ENCODE measurements at places on chromosomes 11 and 22. TPM values are rescaled to one million over a fixed set of nuclear protein-coding genes. Genes with fewer than 3 reads are reported as not detected.
A peak's percentile ranks its signal among the peaks of the same experiment; 100 is the strongest.

DNA sequence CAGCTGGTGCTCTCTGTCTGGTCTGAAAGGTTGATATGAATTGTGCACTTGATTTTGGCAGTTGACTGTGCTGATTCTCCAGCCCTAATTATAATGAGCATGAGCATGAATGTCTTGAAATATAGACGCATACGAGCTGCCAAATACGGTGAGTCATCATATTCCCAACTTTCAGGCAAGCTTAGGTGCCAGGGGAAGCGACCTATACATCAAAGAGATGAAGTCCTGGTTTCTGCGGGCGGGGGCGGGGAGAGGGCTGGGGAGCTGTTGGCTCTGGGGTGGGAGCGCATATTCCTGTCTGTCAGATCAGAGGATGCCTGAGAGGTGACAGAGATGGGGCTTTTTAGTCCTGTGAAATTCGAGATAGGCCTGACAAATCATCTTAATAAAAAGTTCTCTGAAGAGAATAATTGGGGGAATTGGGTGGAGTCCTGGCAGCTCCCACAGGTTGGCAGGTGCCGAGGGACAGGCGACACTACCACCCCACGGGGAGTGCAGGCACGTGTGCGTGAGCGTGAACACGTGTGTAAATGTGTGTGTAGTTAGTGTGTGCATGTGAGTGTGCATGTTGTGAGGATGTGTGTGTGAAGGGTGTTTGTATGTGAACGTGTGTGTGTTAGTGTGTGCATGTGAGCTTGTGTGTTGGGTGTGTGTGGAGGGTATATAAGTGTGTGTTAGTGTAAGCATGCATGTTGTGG lies 865.3 kb downstream of the TBC1D22A start:
- H3K4me1 ChIP-seq = no peaks in the 10 kb centered on the region
- DNase-seq = no peak
- no peaks in the 10 kb centered on the region for H3K36me3 ChIP-seq
- no peak overlapping the region for H3K4me3 ChIP-seq

- DNase-seq = no peak
- no peak overlapping the region for H3K4me3 ChIP-seq
- H3K4me1 ChIP-seq = no peaks in the 10 kb centered on the region
- H3K27me3 ChIP-seq = no peaks in the 10 kb centered on the region
These were observed 38.1 kb downstream of the FAM76B start for GRCh38 chr11:95751515-95751914.

GRCh38 chr22:41092847-41093411 lies 537 bp downstream of the EP300 start:
- H3K4me1 ChIP-seq = peaks cover 2% of the 10 kb centered on the region
- no peaks in the 10 kb centered on the region for H3K27me3 ChIP-seq
- peak overlapping the region; percentile 100 for H3K27ac ChIP-seq
- peak overlapping the region; percentile 89 for H3K4me3 ChIP-seq
- peak; percentile 41 for DNase-seq

The APOL5 gene
- polyA plus RNA-seq = not detected

The PPP2R1B gene
- polyA plus RNA-seq = 9.5 TPM

The CDKN1C gene
- 29.7 TPM for polyA plus RNA-seq

The OR5AS1 gene
- not detected for polyA plus RNA-seq

The OR10G6 gene
- polyA plus RNA-seq = not detected

All from small intestine (tissue), 16 donors.